ENCODE measurements at places on chromosomes 11 and 22. TPM values are rescaled to one million over a fixed set of nuclear protein-coding genes. Genes with fewer than 3 reads are reported as not detected.

Gene UQCC3
- polyA plus RNA-seq, result 11.2 TPM

Gene FAM111B
- polyA plus RNA-seq, result 0.12 TPM

Gene STK33
- polyA plus RNA-seq, result 1.5 TPM

Gene SULT4A1
- polyA plus RNA-seq, result not detected

Gene NCAM1
- polyA plus RNA-seq, result 1.7 TPM

Gene MAPK8IP1
- 0.23 TPM for polyA plus RNA-seq

Data from CD8-positive, alpha-beta memory T cell (primary cell).